Epithelial cell of esophagus (primary cell): ENCODE measurements at places on chromosomes 6 and 20.

GRCh38 chr6:91436448-91436847 lies 849.6 kb upstream of the MAP3K7 start:
- no peak for DNase-seq

GRCh38 chr6:29619578-29620160 lies 13.3 kb downstream of the GABBR1 start:
- DNase-seq, result peak; percentile 32

GRCh38 chr6:159760602-159761057 lies 1.2 kb upstream of the ACAT2 start:
- DNase-seq, result peak; percentile 64

- DNase-seq, result peak; percentile 46
These were observed 9.4 kb upstream of the ARMC12 start for GRCh38 chr6:35727231-35727934.

DNA sequence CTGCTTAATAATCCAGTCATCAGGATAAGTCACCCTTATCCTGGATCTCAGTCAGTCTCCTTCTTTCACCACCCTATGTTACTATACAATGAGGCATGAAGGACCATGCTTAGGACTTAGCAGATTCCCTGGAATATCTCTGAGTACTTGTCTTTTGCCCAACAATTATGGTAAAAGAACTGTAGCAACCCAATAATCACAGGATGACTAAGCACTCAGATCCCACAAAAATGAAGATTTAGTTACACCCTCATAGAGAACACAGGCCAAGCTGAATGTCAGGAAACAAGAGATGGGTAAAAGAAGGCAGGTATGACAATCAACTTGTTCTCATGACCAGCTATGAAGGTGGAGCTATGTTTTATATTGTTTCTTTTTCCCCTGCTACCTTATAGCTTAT lies 91.4 kb downstream of the EDN1 start:
- peak; percentile 29 for DNase-seq

DNA sequence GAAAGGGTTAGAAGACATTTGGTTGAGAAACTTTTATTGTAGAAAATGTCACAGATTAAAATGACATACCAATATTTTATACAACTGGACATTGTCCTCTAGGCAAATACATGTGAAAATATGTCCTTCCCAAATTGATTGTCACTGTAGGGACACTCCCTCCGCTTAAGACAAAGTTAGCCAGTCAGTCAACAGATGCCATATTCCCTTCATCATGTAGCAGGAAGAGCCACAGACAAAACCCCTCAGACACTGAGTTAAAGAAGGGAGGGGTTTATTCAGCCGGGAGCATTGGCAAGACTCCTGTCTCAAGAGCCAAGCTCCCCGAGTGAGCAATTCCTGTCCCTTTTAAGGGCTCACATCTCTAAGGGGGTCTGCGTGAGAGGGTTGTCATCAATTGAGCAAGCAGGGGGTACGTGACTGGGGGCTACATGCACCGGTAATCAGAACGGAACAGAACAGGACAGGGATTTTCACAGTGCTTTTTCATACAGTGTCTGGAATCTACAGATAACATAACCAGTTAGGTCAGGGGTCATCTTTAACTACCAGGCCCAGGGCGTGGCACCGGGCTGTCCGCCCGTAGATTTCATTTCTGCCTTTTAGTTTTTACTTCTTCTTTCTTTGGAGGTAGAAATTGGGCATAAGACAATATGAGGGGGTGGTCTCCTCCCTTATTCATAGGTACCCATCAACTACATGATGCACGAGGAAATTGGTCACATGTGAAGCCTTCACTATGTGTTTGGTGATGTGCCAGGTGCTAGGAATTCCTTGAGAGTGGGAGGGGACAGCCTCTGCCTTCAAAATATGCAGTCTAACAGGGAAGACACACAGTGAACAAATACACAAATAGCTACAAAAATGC lies 155.7 kb upstream of the CDYL start:
- no peak for DNase-seq

DNA sequence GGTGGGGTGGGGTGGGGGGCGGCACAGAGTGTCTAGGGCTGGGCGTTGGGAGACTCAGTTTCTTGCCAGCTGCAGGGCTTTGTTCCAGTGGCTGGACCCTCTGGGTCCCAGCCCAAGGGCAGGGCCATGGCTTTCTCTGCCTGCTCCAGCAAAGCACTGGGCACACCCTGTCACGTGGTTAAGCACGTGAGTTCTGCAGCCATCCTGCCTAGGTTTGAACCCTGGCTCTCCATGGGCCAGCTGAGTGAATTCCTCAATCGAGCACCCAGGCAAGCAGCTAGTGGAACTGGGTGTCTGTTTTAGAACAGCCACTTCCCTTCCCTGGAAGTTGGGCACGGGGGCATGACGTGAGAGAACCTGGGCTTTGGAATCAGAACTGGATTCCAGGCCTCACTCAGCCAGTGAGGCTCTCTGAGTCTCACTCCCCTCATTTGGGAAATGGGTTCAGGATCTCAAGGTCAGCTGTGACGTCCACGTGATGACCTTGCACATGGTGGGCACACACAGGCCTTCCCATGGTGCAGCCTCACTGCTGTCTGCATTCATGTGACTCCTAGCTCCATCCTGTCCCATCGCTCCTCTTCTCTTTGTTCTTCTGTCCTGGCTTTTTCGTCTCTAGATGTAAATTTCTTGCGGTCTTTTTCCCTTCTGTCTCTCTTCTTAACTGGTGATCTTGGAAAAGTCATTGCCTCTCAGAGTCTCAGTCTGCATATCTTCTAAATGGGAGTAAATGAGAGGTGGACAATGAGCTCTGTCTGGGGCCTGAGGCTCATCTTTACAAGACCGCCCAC lies 45.9 kb downstream of the NOL4L start:
- no peak for DNase-seq

DNA sequence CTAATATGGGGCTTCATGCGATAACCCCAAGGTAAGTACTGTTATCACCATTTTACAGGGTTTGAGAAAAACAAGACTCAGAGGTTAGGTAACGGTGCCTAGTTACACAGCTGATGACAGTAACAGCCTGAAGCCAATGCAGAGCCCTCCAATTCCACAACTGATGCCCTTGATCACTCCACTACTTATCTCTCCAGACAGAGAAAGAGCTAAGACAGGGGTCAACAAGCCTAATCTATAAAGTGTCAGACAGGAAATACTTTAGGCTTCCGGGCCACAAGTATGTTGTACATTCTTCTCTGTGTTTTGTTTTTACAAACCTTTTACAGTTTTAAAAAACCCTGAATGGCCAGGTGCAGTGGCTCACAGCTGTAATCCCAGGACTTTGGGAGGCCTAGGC lies 50.9 kb downstream of the MAP7 start:
- no peak for DNase-seq

- no peak for DNase-seq
These were observed 8.2 kb downstream of the BACH2 start for GRCh38 chr6:90288404-90288803.

DNA sequence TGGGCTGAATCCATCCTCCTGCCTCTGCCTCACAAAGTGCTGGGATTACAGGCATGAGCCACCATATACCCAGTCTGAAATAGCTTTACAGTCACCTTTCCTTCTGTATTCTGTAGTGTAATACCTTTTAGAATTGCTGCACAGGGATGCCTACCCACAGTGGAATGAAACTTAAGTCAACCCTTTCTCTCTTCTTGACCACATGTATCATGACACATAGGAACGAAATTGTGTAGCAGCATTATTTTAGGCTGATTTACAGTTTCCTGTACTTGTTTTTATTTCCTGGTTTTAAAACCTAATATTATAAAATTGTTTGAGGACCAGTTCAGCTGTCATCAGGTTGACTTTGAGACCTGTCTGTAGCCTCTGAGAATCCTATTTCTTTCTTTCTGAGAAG lies 297.8 kb downstream of the ZFAND3 start:
- DNase-seq, result peak; percentile 33

- no peak for DNase-seq
These were observed 98.5 kb downstream of the INSM1 start for GRCh38 chr20:20466341-20466879.

DNA sequence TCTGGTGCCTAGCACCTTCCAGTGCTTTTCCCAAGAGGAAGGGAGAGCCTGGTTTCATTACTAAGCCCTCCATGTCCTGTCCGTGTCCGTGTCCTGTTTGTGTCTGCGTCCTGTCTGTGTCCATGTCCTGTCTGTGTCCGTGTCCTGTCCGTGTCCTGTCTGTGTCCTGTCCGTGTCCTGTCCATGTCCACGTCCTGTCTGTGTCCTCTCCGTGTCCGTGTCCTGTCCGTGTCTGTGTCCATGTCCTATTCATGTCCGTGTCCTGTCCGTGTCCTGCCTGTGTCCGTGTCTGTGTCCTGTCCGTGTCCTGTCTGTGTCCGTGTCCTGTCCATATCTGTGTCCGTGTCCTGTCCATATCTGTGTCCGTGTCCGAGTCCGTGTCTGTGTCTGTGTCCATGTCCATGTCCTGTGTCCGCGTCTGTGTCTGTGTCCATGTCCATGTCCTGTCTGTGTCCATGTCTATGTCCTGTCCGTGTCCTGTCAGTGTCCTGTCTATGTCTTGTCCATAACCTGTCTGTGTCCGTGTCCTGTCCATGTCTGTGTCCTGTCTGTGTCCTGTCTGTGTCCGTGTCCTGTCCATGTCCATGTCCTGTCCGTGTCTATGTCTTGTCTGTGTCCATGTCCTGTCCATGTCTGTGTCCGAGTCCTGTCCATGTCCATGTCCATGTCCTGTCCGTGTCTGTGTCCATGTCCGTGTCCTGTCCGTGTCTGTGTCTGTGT lies 54.4 kb upstream of the BHLHE23 start:
- DNase-seq, result no peak

- no peak for DNase-seq
These were observed 55.9 kb downstream of the COL11A2 start for GRCh38 chr6:33136310-33136900.

DNA sequence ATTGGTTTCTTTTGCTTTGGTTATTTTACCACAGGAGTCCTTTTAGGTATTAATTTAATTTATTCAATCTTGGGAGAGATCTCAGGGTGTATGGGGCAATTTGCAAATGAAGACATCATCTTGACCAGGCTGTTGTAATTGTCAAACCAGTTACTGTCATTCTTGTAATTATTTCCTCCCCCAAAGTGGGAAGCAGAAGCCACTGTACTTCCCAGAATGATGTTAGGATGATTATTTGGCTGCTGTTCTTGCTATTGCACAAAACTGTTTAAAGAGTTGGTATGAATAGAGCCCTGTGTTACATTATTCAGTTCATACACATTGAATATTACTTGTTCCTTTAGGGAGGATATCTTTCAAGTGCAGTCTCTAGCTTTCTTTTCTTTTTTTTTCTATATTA lies 1.7 kb downstream of the TAAR6 start:
- no peak for DNase-seq

DNA sequence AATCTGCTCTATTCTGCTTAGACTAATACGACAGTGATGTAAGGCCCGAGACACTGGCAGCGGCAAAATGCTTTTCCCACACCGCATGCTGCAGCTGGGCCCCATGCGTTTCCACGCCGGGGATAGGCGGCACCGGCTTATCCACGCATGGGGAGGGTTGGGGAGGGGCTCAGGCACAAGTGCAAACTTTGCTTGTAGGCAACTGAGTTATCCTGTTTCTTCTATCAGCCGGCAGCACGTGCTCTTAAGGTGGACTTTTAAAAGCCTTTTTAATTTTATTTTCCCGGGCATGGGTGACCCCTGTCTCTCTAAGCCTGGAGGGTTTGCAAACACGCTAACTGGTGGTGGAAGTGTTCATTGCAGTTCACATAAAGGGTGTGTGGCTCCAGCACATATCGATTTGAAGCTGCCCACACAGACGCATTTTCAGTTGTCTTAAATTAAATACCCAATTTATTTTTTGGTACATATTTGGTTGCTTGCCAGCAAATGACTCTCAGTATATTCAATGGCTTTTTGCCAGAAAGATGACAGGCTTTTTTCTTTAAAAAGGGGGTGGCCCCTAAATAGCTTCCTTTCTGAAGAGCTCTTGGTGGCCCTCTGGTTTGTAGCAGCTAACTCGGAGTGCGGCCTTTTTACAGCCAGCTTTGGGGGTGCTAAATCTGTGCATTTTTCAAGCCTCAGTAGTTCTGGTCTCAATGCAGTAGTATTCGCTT lies 561.8 kb upstream of the AGPAT4 start:
- DNase-seq, result no peak

DNA sequence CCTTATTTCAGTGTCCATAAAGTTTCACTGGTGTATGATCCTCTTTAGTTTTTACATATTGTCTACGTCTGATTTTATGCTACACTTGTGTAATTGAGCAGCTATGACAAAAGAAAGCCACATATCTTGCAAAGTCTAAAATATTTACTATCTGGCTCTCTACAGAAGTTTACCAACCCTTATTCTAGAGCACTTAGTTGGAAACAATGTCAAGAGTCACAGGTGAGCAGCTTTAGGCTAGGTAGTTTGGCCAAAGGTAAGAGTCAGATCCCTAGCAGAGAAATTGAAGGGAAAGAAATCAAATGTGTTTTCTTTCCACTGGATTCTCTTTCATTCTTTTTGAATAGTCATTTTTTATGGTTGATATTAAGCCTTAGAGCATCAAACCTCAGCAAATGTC lies 34.7 kb upstream of the STXBP5 start:
- DNase-seq, result no peak

- DNase-seq, result no peak
These were observed 2.3 kb upstream of the TXNDC5 start for GRCh38 chr6:7912736-7913517.

- DNase-seq, result no peak
These were observed 38.9 kb downstream of the MGME1 start for GRCh38 chr20:18007534-18008292.

DNA sequence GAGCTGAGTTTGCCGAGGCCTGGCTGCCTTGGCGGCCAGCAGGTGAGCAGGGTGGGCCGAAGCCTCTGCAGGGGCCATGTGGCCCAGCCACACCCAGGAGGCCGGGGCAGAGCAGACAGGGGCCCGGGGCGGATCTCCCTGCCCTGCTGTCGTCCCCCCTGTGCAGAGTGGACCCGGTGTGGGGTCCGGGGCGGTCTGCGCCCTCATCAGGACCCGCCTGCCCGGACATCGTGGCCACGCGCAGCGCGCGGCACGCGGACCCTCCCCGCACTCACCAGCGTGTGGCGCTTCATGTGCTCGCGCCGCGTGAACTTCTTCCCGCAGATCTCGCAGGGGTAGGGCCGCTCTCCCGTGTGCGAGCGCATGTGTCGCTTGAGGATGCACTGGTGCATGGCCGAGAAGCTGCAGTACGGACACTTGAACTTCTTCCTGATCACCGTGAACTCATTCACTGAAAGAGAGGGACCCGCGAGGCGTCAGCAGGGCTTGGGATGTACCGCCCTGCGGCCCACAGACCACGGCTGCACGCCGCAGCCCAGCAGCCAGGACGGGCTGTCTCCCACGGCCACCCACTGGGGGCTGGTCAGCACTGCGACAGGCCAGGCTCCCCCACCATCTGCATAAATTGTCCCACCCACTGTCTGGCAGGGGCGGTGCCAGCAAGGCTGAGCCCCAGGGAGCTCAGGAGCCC lies 13.0 kb downstream of the SLC2A4RG start:
- DNase-seq, result no peak

DNA sequence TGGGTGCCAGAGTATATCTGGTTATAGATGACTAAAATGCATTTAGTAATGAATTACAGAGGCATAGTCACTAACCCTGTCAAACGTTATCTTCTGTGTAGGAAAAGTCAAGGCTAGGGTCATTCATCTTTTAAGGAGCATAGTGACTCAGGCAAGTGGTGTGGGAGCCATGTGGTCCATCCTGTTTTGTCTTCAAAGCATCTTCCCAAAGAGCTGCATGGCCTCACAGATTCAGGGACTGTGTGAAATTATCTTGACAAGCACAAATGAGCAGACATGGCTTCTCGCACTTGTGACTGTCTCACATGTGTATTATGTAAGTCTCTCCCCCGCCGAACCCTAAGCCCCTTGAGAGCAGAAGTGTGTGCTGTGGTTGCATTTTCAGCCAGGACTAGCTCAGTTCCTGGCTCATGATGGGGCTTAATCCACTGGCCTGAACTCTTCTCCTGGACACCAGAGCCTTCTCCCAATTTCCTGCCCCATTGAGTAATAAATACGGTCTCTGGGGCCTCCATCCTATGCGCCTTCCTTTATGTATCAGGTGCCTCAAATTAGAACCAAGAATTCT lies 769.1 kb downstream of the QKI start:
- no peak for DNase-seq
